ENCODE measurements at places on chromosomes 1 and 21.

DNA sequence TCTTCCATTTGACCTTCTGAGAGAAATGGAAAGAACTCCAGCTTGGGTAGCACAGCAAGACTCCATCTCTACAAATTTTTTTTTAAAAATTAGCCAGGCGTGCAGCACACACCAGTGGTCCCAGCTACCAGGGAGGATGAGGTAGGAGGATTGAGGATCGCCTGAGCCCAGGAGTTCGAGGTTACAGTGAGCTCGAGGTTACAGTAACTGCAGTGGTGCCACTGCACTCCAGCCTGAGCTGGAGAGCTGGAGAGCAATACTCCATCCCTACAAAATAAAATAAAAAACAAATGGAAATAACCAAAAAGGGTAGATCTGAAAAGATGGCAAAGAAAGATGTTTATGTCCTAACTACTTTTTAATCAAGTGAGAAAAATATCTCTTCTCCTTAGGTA, 14.5 kb downstream of the POGZ start:
- DNase-seq: peak; percentile 9

DNA sequence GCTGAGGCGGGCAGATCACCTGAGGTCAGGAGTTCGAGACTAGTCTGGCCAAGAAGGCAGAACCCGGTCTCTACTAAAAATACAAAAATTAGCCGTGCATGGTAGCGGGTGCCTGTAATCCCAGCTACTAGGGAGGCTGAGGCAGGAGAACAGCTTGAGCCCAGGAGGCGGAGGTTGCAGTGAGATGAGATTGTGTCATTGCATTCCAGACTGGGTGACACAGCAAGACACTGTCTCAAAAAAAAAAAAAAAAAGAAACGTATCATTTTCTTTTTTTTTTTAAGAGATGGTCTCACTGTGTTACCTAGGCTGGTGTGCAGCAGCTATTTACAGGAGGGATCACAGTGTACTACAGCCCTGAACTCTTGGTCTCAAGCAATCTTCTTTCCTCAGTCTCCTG, 47.3 kb downstream of the ITGB3BP start:
- DNase-seq: peak; percentile 43

DNA sequence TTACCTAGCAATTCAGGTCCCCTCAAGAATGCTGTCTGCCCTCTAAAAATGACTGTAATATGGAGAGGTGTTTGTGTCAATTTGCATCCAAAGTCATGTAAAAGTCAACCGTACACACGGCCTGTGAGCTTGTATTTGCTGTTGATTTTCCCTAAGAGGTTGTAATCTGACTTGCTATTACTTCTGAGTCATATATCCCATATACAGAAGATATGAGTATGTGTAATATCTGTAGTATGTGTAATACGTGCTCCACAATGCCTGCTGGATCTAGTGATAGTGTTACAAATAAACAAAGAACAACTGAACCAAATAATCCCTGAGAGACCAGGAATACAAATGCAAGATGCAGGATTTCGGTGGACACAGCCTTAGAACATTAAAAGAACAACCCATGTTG, 1.4 kb upstream of the KCNJ6 start:
- no peak for DNase-seq

- peak; percentile 92 for DNase-seq
These were observed 1.4 kb upstream of the PTPRF start for GRCh38 chr1:43529206-43529731.
